Lower lobe of right lung (tissue), 2 donors: ENCODE measurements at places on chromosomes 2 and 18.

GRCh38 chr18:60675126-60675525, 302.6 kb upstream of the MC4R start:
- DNase-seq = no peak

GRCh38 chr2:159959136-159959535, 103.3 kb downstream of the PLA2R1 start:
- DNase-seq = no peak

- DNase-seq = no peak
Observed at GRCh38 chr18:40096675-40097074, 1858.4 kb upstream of the PIK3C3 start.

- no peak for DNase-seq
Observed at GRCh38 chr2:226483143-226483542, 316.5 kb downstream of the IRS1 start.

DNA sequence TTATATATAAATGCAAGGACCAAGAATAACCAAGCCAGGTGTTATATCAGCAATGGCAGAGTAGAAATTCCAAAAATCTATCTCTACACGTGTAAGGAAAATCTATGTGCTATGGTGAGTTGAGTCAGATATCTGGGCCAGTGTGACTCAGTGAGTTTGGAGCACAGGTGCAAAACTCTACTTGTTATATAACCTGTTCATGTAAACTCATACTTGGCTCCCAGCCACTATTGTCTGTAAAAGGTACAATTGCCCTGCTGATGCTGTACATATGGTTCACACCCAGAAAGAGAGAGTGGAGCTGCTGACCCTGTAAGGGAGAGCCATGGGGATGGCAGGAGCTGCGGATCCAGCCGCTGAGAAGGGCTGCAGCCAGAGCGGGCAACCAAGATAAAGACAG, 112.0 kb downstream of the TRABD2A start:
- no peak for DNase-seq

DNA sequence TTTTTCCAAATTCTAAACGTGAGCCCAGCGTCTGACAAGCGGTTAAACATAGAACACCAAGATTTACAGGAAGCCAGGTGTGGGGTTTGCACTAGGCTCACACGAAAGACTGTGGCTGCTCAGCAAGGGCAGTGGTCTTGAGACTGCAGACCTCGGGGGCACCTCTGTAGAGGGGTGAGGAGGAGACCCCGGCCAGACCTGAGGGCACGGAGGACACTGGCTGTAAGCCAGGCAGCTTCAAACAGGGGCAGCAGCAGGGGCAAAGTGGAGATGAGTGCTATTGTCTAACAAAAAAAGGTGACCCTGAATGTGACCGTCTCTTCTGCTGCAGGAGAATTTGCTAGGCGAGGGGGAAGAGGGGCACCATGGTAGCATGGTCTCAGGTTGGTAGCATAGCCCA, 140.3 kb downstream of the CYP26B1 start:
- DNase-seq = no peak

- no peak for DNase-seq
Observed at GRCh38 chr18:49804096-49804495, 9.2 kb downstream of the ACAA2 start.

DNA sequence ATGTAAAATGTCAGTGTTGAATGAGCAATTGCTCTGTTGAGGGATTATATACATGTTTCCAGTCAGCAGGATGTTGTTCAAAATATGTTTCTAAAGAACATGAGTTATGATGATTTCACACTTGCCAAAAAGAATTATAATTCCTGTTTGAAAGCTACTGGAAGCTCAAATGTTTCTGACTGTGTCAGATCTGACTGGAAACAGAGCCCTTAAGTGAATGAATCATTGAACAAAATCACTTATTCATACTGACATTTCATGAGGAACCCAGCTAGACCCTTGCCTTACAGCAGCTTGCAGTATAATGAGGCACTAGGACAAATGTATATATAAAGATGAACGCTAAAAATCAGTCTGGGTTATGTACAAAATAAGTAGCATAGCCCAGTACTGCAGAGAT, 35.4 kb upstream of the ITGAV start:
- DNase-seq = no peak

DNA sequence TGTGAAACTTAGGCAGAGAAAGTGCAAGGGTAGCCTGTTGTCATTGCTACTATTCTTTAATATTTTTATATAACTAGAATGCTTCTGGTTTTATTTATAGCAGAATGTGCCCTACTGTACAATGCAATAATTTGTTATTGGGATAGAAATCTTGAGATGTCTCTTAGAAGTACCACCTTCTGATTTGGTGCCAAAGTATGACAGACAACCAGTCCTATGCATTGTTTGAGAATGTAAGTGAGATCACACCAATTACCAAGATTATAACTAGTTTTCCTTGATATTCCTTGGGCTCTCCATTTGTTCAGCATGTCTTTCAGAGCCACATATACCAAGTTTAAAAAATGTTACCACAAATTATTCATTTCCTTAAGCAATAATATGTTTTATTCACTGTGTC, 399.7 kb downstream of the CPS1 start:
- DNase-seq = no peak

DNA sequence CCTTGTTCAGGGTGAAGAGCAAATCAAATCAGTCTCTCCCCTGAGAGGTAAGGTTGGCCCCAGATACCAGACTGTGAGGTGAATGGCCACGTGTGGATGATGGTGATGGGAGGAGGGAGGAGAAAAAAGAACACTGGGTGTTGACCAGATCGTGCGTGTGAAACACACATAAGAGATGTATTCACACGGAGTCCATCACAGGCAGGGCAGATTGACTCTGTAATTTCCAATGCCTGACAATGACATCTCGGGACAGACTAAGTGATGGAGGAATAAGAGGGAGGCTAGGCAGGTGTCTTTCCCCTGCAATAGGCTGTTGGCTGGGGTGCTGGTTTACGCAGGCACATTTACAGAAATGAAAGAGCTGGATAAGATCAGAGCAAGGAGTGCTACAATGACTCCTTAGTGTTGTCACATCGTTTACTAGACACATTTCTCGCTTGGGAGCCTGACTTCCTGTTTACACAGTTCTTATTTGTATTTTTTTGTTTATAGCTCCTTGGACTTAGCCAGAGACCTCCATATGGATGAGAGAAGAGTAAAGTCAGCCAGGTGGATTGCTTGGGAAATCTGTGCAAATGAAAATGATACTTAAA, 43.1 kb downstream of the CPO start:
- DNase-seq = no peak

GRCh38 chr2:109677835-109678580, 63.8 kb downstream of the SOWAHC start:
- no peak for DNase-seq

DNA sequence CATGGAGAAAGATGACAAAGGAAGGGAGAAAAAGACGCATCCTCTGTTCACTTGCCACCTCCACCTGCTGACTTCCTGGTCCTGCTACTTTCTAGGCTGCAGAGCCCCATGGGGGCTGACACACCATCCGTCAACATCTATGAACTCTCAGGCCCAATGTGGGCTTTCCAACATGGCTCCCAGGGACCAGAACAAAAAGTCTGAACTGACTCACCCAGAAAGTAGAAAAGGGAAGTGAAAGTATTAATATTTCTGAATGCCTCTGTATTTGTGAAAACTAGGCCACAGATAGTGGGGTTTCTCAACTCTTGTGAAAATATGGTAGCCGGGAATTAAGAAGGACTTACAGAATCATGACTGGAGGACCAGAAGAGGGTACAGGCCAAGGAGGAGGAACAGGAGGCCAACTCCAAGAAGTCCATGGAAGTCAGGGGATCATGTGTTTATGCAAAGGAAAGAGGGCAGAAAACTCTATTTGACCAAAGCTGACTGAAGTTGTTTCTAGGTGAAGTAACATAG, 123.1 kb upstream of the CAB39 start:
- DNase-seq = no peak

DNA sequence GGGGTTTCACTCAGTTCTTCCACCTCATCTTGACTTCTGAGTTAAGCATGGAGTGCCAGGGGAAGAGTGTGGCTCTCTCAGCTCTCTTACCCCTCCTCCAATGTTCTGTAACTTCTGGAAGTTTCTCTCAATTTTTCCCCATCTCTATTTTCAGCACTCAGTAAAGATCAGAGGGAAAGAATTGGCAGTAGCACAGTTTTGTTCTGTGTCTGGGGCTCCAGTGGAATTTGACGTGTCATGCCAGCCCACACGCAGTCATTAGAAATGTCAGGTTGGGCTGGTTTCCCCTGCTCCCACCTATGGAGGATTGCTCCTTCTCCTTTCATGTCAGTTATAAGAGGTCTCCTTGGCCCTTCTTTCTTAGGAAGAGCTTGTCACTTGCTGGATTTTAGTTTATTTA, 104.6 kb upstream of the COL3A1 start:
- DNase-seq = no peak

- DNase-seq = no peak
Observed at GRCh38 chr2:165185633-165186032, 18.2 kb downstream of the SCN3A start.

- no peak for DNase-seq
Observed at GRCh38 chr18:37574113-37574512, 8.5 kb upstream of the CELF4 start.

DNA sequence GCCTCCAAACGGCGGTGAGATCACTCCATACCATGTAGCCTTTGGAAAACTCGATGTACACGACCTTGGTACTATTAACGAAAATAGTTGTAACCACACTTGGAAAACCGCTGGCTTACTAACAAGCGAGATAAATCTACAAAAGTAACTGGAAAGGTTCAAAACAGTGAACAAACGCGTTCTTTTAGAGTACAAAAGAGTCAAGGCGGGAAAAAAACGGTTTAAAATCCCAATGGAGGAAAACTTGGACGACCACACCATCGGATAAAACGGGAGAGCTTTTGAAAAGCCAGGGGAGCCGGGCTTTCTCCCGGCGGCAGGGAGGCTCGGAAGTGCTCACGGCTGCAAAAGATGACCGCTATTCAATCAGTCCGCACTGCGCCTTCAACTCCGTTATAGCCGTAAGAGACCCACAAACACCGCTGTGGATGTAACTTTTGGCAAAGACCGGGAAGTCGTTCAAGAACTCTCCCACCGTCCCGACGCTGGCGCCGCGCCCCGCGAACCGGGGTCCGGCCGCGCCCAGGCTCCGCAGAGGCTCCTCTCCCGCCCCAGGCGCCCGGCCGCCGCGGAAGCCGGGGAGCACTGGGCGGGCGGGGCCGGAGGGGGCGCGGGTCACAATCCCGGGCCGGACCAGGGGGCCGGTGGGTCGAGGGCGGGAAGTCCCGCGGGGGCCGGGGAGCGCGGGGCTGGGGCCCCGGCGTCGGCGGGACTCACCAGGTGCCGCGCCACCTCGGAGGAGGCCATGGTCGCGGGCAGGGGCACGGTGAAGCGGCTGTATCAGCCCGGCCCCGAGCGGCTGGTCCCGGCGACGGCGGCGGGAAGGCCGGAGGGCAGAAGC, 465 bp downstream of the SEPTIN10 start:
- peak; percentile 75 for DNase-seq

GRCh38 chr2:239897596-239898235, 127.4 kb downstream of the NDUFA10 start:
- no peak for DNase-seq

- no peak for DNase-seq
Observed at GRCh38 chr2:107313316-107313715, 427.3 kb upstream of the ST6GAL2 start.

- no peak for DNase-seq
Observed at GRCh38 chr2:38213619-38214167, 137.7 kb upstream of the CYP1B1 start.

DNA sequence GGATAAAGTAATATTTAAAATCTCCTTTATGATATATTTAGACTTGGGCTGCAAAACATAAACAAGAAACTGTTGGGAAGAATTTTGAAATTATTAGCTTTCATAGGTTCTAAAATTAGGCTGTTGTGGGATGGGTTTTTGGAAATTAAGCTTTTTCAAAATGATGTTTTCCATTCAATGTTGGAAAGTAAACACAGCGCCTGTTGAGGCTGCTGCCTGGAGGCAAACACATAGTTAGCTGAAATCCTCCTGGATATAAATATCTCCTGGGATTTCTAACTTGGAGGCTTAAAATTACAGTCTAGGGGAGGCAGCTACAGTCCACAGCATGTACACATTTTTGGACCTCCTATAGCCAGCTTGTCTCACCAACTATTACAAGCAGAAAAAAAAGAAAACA, 197.3 kb downstream of the DCC start:
- DNase-seq = no peak

DNA sequence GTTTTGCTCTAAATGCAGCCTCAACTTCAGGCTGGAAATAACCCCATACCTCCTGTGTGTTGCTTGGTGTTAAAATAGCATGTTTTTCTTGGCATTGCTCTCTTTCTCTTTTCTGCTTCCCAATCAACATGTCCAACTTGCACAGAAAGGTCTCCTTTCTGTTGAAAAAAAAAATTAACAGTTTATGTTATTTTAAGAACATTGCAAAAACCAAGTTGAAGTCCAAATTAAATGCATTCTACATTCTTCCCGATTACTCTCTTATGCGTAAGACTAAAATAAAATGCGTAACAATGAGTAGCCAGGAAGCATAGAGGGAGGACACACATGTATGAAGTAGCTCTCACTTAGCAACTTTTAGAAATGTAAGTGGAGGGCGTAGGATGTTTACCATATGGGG, 1406.1 kb upstream of the NXPH2 start:
- no peak for DNase-seq

GRCh38 chr2:157897106-157897971, 21.2 kb upstream of the ACVR1 start:
- no peak for DNase-seq

GRCh38 chr2:129347486-129348217, 631.8 kb upstream of the RAB6C start:
- no peak for DNase-seq

GRCh38 chr2:100721693-100722092, 98.2 kb upstream of the NPAS2 start:
- DNase-seq = no peak

GRCh38 chr2:50752237-50752636, 279.7 kb downstream of the NRXN1 start:
- DNase-seq = no peak

DNA sequence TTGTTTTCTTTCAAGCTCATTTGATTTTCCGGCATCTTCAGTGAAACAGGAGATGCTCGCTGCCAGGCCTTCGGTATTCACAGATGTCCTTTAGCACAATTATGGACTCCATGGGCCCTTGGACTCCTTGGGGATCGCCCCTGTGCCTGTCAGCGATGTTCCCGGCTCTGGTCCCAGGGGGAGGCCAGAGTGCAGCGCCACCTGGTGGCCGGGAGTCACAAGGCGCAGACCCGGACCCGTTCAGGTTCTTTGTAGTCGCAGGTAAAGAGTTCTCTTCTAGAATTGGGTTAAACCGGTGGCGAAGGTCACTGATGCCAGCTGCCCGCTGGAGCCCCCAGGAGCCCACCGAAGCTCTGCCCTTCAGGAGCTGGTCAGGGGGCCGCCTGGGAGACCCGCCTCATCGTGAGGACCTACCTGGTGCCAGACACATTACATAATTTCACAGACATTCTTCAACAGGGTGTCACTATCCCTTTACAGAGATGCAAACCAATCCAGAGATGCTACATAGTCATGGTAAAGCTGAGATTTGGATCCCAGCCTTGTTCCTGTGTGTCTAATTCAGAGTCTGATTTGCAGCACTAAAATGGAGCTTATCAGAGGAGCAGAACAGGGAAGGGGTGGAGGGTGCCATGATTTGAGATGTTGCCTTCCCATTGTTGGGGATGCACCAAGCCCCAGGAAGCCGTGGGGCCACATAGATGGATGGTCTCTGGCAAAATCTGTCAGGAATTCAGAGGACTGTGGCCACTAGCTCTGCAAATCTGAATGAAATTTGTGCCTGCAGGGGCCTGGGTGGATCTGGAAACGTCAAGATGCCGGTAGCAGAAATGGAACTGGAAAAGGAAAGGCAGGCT, 6.0 kb upstream of the INPP5D start:
- peak; percentile 79 for DNase-seq

- DNase-seq = no peak
Observed at GRCh38 chr2:150478200-150478974, 9.1 kb downstream of the RND3 start.

- DNase-seq = no peak
Observed at GRCh38 chr2:127233710-127234109, 13.6 kb upstream of the CYP27C1 start.
